ENCODE measurements at places on chromosomes 6 and 20.

GRCh38 chr6:120558294-120558693 is 776.0 kb downstream of the TBC1D32 start:
- DNase-seq, result no peak

DNA sequence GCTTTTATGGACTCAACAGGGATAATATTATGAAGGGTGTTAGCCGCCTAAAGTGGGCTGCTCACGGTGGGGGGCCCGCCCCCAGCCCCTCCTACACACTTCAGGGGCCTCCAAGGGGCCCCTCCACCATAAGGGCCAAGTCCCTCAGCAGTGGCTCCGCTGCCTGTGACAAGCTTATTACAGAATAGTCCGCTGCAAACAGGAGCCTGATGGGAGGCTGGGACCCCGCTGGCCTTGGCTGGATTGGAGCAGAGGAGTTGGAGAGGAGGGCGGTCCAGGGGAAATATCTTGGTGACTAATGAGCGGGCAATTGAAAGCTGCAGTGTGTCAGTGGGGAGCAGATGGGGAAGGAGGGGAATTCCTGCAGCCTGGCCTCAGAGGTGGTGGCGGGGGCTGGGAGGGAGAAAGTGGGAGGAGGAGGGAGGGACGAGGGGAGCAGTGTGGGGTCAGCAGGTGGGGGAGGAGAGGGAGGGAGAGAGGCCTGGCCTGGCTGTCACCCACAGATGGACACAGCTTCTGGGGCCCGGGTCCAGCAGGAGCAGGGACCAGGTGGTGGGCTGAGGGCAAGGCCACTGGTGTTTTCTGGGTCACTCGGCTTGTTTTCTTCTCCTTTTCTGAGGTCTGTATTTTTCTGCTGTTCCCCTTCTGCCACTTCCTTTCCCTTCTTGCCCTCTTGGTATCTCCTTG is 57.6 kb upstream of the FOXP4 start:
- DNase-seq, result no peak

DNA sequence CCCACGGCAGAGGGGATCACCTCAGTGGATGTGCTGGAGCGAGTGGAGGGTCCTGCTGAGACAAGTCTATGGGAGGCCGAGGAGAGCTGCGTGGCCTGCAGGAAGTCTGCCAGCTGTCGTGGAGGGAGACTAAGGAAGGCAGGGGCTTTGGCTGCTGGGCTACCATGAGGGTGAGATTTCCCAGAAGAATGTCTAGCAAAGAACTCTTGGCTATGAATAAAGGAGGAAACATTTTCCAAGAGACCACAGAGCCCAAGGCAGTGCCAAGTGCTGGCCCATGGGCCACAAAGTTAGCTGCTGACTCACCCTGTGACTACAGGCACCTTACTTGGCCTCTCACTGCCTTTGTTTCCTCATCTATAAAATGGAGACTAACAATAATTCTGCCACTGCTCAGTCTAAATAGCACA is 73.4 kb downstream of the PRDM1 start:
- no peak for DNase-seq

- DNase-seq, result no peak
These were observed 8.5 kb upstream of the KIAA1755 start for GRCh38 chr20:38269040-38269439.

- DNase-seq, result no peak
These were observed 56.9 kb downstream of the LYRM2 start for GRCh38 chr6:89581689-89582088.

DNA sequence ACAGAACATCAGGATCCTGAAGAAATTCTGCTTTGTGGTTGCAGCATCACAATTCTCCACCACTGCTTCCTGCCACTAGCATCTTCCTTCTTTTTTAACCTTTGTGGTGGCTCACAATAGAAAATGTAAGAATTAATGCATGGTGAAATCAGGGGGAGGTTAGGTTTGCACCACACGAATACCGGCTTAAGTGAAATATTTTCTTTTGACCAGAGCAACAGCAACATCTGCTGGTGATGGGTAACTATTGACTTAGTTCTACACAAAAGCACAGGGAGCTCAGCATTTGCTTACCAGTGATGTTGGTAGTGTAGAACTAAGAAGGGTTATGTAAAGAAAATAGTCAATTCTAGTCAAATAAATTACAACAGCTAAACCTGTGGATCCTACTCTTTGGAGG is 280.5 kb downstream of the SYNE1 start:
- DNase-seq, result no peak

- peak; percentile 10 for DNase-seq
These were observed 3.9 kb upstream of the PHF20 start for GRCh38 chr20:35767683-35768481.

- DNase-seq, result no peak
These were observed 76.6 kb upstream of the TOX2 start for GRCh38 chr20:43837856-43838702.

- DNase-seq, result no peak
These were observed 92.7 kb downstream of the L3MBTL3 start for GRCh38 chr6:130111031-130111430.

DNA sequence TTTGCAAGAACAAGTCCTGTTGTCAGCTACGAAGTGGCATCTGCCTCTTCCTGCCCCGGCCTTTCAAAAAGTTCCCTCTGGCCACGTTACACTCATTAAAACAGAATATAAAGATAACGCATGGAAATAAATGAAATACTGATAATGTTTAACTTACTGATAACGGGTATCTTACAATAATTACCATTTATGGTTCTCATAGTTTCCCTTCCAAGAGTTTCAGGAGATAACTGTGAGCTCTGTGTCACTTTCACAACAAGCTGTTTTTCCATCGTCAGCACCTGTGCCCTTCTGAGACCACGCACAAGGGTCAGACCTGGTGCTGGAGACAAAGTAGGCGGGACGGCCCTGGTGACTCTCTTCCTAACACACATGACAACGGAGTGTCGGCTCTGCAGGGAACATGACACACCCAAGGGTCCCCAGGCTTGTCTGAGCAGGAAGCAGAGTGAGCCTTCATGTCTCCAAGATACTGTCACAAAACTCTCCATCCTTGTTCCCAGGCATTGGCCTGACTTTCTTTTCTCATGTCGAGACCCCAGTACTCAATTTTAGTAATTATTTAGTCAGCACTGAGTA is 86.2 kb upstream of the THBS2 start:
- no peak for DNase-seq

DNA sequence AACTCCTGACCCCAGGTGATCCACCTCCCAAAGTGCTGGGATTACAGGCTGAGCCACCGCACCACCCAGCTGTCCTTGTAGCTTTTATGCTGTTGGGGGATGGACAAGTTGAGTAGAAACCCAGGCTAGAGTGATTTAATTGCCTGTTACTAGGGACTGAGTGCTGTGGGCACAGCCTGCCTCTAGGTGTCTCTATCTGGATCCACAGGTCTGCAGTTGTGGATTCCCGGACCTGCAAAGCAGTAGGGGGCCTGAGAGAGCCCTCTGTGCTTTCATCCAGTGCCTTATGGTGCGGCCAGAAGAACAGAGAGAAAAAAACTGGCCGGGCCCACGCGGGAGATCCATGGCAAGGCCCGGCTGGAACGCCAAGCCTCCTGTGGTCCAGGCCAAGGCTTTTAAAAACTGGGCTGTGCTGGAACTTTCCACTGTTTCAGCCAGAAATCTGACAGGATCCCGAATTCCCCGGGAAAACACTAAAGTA is 5.2 kb downstream of the SIRPA start:
- DNase-seq, result no peak

- no peak for DNase-seq
These were observed 37.6 kb upstream of the PTPRK start for GRCh38 chr6:128558021-128558420.

DNA sequence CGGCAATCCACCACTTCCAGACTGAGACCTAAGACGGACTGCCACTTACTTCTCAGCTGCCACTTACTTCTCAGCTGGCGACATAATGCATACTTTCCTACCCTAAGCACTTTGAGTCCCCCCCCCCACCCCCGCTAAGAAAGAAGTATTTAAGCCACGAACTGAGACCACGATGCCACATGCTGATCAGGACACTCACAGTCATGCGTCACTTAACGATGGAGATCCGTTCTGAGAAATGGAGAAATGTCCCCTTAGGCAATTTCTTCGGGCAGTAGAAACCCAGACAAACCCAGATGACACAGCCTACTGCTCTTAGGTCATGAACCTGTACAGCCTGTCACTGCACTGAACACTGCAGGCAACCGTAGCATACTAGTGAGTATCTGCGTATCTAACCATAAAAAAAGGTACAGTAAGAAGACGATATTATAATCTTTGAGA is 690 bp downstream of the IFNGR1 start:
- no peak for DNase-seq

DNA sequence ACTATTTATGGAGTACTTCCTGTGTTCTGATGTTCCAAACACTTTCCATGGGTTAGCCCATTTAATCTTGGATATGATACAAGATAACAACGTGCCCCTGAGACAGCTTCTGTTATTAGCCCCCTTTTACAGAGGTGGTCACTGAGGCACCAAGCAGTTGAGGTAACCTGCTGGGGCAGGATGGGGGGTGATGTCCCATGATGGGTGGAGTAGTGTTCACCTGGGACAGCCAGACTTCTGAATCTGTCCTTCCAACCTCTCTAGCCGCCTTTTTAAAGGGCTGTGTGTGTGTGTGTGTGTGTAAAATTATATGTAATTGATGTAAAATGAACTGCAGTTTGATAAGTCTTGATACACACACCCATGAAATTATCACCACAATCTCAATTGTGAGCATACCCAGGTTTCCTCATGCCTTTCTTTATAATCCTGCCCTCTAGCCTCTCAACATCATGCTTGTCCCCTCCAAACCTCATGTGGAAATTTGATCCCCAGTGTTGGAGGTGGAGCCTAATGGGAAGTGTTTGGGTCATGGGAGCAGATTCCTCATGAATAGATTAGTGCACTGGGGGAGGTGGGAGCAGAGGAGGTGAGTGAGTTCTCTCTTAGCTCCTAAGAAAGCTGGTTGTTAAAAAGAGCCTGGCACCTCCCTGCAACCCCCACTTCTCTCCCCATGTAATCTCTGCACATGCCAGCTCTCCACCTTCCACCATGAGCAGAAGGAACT is 39.2 kb downstream of the PLAGL2 start:
- no peak for DNase-seq

- no peak for DNase-seq
These were observed 28.4 kb downstream of the HLA-A start for GRCh38 chr6:29970711-29971110.

DNA sequence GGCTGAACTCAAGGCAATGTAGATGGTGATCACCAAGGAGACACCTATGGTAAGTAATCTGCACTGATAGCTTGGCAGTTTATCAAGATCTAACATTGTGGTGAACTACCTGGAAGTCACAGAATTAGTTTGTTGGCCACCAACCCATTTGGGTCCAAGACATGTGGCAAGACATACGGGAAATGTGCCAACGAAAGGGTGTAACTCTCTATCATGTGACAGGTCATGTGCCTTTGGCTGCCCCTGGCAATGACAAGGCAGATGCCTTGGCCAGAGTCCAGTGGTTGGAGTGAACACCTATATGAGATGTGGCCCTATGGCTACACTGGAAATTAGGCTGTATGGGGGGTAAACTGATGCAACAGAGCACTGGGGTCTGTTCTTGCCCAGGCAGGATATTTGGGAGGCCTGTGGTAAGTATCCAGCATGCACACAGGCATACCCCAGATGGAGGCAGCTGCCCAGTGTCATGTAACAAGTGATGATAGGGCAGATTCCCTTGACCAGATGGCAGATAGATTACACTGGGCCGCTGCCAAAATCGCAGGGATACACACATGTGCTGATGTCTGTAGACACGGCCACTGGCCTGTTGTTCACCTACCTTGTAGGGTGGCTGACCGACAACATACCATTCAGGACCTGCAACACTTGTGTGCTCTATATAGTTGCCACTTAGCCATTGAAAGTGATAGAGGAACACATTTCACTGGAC is 35.5 kb upstream of the HSF2 start:
- DNase-seq, result no peak

- no peak for DNase-seq
These were observed 1.6 kb downstream of the VAPB start for GRCh38 chr20:58390659-58391035.

All from stimulated activated CD8-positive, alpha-beta memory T cell treated with anti-CD3 and anti-CD28 coated beads, Interleukin-15, amount 100 ng/mL, for 24 hours (primary cell).